Activated naive CD8-positive, alpha-beta T cell treated with anti-CD3 and anti-CD28 coated beads for 36 hours (primary cell): ENCODE measurements at places on chromosomes 16 and 17.
A peak's percentile ranks its signal among the peaks of the same experiment; 100 is the strongest.

DNA sequence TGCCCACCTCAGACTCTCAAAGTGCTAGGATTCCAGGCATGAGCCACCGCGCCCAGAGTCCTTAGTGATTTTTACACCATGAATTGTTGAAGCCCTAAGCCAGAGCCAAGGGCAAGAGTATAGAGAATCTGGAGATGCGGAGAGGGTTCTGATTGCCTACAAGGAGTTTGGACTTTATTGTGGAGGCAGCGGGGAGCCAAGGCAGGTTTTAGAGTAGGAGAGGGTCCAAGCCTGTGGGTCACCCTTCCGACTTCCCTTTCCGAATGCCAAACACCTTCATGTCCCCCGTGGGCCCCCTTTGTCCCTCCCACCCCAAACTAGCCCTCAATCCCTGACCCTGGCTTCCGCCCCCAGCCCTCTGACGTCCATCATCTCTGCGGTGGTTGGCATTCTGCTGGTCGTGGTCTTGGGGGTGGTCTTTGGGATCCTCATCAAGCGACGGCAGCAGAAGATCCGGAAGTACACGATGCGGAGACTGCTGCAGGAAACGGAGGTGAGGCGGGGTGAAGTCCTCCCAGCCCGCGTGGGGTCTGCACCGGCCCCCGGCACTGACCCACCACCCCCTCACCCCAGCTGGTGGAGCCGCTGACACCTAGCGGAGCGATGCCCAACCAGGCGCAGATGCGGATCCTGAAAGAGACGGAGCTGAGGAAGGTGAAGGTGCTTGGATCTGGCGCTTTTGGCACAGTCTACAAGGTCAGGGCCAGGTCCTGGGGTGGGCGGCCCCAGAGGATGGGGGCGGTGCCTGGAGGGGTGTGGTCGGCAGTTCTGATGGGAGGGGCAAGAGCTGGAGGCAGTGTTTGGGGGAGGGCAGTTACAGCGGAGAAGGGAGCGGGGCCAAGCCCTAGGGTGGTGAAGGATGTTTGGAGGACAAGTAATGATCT is 7.1 kb downstream of the MIEN1 start:
- peak; percentile 37 for DNase-seq
- H3K36me3 ChIP-seq: no peaks in the 10 kb centered on the region
- H3K27ac ChIP-seq: no peak overlapping the region
- H3K4me1 ChIP-seq: peaks cover 7% of the 10 kb centered on the region
- H3K27me3 ChIP-seq: no peaks in the 10 kb centered on the region

DNA sequence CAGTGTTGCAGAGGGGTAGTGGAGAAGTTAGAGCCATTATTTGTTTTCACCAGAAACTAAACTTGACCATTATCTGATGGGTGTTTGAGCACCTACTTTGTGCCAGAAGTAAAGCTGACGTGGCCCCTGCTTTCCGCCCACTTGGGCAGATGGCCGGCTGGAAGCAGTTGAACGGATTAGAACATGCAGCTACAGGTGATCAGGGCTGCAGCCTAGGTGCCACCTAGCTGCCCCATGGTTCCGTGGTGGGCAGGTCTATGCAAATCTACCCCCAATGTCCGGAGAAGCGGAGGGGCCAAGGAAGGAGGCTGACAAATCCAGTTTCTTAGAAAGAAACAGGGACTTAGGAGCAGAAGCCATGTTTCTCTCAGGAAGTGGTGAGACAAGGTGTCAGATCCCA is 62.7 kb downstream of the B9D1 start:
- H3K4me1 ChIP-seq: peaks cover 2% of the 10 kb centered on the region
- no peaks in the 10 kb centered on the region for H3K36me3 ChIP-seq
- no peak for DNase-seq
- H3K27me3 ChIP-seq: peaks cover 18% of the 10 kb centered on the region

DNA sequence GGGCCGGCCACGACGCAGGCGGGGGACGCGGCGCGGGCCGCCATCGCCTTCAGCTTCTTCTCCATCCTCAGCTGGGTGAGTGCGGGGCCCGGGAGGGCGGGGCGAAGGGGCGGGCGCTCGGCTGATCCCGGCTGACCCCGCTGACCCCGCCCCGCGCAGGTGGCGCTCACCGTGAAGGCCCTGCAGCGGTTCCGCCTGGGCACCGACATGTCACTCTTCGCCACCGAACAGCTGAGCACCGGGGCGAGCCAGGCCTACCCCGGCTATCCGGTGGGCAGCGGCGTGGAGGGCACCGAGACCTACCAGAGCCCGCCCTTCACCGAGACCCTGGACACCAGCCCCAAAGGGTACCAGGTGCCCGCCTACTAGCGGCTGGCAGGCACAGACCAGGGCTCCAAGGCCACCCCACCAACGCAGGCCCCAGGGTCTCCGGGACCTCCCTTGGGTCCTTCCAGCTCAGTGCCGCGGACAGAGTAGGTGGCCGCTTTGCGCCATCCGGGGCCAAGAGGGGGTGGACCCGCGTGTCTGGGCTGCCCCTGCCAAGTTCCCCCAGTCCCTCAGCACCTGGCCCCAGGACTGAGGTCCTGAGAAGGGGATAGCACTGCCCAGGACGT is 3.0 kb downstream of the SYNGR3 start:
- H3K36me3 ChIP-seq: peaks cover 12% of the 10 kb centered on the region
- no peak for DNase-seq
- H3K27ac ChIP-seq: no peak overlapping the region
- H3K27me3 ChIP-seq: peaks cover 29% of the 10 kb centered on the region

DNA sequence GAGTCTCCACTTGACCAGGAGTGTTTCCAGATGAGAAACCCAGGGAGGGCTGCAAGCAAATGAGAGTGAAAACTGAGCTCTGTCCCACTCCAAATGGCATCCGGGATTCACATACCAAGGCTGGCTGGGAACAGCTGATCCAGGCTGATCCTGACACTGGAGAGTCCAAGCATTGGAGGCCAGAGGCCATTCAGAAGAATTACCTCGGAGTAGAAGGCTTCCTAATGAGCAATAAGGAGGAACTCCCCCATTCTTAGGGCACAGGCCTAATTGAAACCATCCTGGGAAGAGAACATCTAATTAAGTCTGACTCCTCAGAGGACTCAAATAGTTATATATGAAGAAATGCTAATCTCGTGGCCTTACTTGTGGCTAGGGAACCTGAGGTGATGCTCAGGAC is 142.8 kb downstream of the PRKCA start:
- peaks cover 63% of the 10 kb centered on the region for H3K4me1 ChIP-seq
- no peak for DNase-seq
- peaks cover 49% of the 10 kb centered on the region for H3K36me3 ChIP-seq

- peaks cover 7% of the 10 kb centered on the region for H3K4me1 ChIP-seq
- no peaks in the 10 kb centered on the region for H3K27me3 ChIP-seq
- H3K36me3 ChIP-seq: peaks cover 41% of the 10 kb centered on the region
- no peak overlapping the region for H3K27ac ChIP-seq
- H3K4me3 ChIP-seq: no peak overlapping the region
Measured at GRCh38 chr16:47519546-47519945, 58.4 kb downstream of the PHKB start.

- no peaks in the 10 kb centered on the region for H3K4me1 ChIP-seq
- no peak overlapping the region for H3K4me3 ChIP-seq
- H3K36me3 ChIP-seq: peaks cover 18% of the 10 kb centered on the region
Measured at GRCh38 chr16:4260360-4260759, 12.5 kb downstream of the TFAP4 start.

DNA sequence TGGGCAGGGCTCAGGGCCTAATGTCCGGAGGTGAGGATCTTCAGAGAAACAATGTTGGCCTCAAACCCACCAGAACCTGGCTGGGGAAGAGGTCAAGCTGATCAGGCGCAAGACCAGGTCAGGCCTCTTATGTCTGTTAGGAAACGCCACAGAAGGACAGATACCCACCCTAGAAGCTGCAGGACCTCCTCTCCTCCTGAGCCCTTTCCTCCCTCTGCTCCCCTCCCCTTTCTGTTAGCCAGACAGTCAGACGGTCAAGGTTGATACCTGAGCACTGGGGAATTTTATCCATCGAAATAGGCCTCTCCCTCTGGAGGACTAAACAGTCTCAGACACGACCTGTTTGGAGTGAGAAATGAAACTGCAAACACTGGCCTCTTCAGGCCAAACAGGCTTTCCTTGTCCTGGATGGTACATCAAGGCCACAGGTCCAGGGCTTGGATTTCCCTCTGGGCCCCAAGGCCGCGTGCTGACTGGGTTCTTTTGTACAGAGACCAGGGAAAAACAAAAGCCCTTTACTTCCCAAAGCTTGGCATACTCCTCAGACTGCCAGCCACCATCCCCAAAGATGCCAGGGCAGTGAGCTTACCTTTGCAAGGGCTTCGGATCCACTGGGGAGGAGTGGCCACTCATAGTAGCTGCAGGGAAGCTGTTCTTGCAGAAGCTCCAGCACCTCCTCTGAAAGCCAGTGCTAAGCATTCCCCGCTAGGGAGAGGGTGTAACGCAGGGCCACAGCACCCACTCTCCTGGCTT is 135.8 kb downstream of the CCDC182 start:
- H3K4me1 ChIP-seq: peaks cover 61% of the 10 kb centered on the region
- no peak overlapping the region for H3K4me3 ChIP-seq
- H3K27ac ChIP-seq: no peak overlapping the region
